ENCODE measurements at places on chromosomes 16 and 17. TPM values are rescaled to one million over a fixed set of nuclear protein-coding genes. Genes with fewer than 3 reads are reported as not detected.
A peak's percentile ranks its signal among the peaks of the same experiment; 100 is the strongest.

DNA sequence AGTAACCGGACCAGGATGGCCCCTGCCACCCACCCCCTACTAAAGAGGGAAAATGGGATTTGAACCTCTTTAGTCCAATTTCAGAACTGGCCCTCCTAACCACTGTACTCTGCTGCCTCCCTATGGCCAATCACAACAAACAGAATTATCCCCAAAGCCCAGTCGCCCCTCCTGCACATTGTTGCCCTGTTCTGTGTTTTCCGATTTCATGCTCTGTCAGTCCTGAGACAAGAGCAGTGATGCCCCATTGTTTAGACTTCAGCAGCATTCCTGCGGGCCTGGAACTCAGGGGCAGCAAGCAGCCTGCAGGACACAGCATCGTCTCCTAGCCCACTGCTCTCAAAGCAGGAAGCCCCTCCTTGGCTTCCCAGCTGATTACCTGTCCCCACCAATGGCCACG is 20.5 kb upstream of the KLHL11 start:
- DNase-seq, result no peak

GRCh38 chr17:64994281-64994680 is 62.3 kb downstream of the GNA13 start:
- DNase-seq, result no peak

The KRT15 gene
- 0.32 TPM for total RNA-seq

- no peak for DNase-seq
Observed at GRCh38 chr16:31063495-31063842, 10.6 kb downstream of the ZNF668 start.

- DNase-seq, result no peak
Observed at GRCh38 chr17:64982139-64982915, 63.0 kb upstream of the LRRC37A3 start.

The GFOD2 gene
- 8.1 TPM for total RNA-seq

DNA sequence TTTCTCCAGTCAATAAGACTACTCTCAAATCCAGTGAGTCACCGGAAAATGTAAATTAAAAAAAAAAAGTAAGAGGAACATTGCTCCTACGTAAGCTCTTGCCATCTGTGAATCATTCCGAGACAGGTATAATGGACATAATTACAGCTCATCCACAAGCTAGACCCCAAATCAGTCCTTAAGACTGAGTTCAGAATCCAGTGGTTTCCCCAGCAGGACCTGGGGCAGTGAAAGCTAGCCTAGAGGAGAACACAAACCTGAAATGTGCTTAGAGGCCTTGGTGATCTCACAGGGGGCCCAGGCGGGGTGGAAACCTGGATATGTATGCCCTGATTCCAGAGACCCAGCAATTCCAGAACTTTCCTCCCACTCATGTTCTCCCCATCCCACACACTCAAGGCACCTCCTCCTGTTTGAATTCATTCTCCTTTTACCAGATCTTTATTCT is 132.0 kb downstream of the COPRS start:
- DNase-seq, result no peak

The PYY gene
- total RNA-seq, result not detected

DNA sequence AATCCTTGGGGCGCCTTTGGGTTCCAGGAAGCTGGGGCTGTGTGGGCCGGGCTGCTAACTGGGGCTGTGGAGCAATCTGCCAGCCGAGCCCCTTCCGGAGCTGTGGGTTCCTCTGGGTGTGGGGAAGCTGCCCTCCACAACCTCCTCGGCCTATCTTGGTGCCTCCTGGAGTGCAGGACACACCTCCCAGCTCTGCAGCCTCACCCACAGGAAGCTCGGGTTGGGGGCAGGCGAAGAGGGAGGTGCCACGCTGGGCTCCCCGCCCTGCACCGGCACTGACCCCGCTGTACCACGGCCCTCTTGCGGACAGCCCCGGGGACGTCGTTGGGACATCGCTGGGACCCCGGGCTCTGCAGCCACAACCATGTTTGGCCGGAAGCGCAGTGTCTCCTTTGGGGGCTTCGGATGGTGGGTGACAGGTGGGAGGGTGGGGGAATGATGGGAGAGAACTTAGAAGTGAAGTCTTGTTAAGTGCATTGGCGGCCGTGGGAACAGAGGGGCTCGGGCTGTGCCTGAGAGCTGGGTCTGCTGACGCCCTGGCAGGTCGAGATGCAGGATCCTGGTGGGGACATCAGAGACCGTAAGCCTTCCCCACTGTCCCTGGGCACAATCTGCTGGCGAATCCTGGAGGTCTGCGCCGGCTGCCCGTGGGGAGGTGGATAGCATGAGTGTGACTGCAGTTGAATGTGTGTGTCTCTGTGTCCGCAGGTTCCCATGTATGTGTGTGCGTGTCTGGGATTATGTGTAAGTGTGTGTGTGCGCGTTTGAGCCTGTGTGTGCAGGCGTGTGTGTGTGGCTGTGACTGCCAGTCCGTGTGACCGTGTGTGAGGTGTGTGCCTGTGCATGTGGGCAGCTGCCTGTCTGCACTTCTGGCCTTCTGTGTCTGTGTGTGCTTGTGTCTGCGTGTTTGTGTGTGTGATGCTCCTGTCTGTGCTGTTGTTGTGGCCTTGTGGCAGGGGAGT is at the start of gene RAP1GAP2:
TSS of gene RAP1GAP2 (plus strand) at position 275 of the 962 bp plus-strand sequence. CDS start at position 365, 90 bp downstream.
- peak; percentile 76 for DNase-seq

Measured in left ventricle myocardium superior (tissue), 1 donor.